ENCODE measurements at places on chromosomes 1 and 21.

DNA sequence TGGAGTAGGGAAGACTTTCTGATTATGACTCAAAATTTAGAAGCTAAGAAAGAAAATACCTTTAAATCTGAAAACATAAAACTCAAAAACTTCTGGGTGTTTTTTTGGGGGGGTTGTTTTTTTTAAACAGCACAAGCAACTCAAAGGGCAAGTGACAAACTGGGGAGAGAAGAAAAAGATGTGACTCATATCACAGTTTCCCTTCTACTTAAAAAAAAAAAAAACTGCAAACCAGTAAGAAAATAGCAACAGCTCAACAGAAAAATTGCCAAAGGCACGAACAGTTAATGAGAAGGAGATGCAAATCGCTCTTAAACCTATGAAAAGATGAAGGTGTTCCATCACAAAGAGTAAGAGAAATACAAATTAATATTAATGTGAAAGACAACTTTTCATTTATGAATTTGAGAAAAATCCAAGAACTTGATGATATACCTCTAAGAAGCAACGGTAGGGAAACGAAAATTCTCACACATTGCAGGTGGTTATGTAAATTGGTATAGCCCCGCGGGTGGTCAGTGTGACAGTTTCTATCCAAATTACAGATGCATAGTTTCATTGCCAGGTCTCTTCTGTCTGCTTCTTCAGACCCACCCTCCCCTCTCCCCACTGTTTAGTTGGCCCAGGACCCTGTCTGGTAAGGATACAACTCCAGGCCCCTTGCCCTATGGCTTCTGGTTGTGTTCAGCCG, 9.0 kb downstream of the IFNAR2 start:
- no peak for DNase-seq

DNA sequence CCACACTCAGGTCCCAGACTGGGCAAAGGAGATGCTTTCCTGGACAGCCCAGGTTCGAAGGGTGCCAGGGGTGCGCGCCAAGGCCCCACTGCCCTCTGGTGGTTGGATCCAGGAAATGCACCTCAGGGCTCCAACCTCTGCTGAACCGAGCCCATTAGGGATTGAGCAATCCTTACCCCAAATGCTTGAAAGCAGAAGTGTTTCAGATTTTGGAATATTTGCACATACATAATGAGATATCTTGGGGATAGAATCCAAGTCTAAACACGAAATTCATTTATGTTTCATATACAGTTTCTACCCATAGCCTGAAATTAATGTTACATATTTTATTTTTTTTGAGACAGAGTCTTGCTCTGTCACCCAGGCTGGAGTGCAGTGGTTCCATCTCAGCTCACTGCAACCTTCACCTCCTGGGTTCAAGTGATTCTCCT, 57.4 kb downstream of the SLC9A1 start:
- DNase-seq, result peak; percentile 86

GRCh38 chr1:61616830-61617229, 108.1 kb downstream of the TM2D1 start:
- no peak for DNase-seq

GRCh38 chr1:220370041-220370700, 97.9 kb upstream of the RAB3GAP2 start:
- peak; percentile 90 for DNase-seq

DNA sequence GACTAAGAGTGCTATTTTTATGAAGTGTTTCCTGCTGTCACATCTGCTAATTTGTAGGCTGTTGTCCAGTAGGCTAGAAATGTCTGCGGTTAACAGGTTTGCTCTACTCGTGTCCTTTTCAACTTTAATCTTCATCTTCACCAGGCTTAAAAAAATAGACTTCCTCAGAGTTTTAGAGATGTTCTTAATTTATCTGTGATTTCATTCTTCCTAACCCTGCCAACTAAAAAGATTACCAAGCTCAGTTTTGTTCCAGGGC, 66.8 kb downstream of the SASS6 start:
- DNase-seq, result no peak

DNA sequence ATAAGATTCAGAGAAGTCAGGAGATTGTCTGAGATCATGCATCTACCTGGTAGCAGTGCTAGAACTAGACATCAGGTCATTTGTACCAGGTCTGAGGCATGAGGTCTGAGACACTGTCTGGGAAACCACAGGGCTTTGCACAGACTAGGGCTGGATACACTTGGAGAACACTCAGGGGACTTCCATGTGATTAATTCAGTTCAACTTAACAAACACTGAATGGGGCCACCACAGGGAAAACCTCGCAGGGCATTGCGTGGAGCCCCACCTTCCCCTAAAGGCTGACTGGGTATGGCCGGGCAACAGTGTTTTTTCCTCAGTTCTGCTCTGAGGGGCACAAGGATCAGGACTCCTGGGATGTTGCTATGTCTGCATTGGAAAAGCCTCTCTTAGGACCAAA, 86.5 kb upstream of the WARS2 start:
- no peak for DNase-seq

- peak; percentile 97 for DNase-seq
Measured at GRCh38 chr21:34526618-34527290, 14.7 kb upstream of the KCNE1 start.

DNA sequence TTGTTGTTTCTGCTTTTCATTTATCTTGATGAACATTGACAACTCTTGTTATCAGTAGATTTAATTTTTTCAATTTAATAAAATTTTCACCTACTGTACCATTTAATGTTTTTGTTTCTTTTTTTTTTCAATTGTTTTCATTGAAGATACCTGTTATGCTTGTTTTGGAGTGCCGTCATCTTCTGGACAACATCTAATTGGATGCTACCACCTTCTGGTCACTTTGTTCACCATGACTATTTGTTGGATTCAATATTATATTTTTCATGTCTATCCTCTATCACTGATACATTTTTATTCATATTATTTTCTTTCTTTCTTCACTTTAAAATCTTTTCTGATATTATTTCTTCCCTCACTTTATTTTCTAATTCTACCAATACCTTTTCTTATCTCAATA, 14.0 kb downstream of the KRTAP21-2 start:
- DNase-seq, result peak; percentile 59

DNA sequence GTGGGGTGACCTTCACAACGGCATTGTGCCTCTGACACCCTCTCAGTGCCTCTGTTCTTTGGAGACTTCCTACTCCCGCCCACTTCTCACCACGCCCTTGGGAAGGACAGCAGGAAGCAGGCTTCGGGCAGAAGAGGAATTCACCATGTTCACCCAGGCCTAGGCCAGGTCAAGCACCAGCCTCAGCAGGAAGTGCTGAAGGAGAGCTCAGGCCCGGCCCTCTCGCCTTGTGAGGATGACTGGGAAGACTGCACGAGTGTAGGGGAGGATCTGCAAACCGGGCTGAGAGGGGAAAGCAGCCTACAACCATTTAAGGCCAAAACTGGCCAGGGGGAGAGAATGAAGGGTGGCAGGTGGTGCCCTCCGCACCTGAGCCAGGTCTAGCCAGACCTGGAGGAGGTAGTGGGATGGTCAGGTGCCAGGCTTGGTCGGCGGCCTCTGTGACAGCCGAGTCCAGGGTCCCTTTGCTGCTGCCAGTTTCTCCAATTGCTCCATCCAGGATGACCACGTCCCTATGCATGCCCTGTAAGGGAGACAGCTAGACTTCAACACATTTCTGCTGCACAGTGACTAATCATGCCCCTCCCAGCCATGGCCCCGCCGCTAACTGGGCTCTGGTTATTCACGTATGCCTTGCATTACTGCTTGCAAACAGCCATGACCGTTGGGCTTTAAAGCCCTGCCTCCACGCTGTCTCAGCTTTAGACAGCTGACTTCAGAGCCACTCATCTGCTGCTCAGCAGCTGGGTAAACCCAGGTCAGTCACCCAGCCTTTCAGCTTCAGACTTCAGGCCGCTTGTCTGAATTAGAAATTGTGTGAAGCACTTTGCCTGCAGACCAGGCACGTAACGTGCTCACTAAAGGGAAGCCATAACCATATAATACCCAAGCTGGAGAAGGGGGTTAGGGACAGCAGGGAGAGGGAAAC, 8.9 kb downstream of the MRTO4 start:
- peak; percentile 26 for DNase-seq

DNA sequence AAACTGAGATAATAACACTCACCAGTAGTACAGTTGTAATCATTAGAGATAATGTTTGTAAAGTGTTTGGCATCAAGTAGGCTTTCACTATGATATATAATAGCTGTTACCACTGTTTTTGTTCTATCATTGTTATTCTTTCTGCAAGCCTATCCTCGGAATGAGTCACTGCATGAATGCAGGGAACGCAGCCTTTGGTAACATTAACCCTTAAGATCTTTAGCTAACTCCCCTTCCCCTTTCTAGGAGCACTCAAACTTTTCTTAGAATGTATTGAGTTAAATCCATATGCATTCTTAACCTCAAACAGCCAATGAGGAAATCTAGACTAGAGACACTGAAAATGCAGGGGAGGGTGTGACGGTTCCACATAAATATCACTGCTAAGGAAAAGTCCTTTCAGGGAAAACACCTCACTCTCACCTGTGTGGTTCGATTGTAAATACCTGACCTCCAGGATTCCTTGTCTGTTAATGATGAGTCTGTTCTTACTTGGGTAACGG, 467.3 kb downstream of the SETD4 start:
- peak; percentile 42 for DNase-seq

DNA sequence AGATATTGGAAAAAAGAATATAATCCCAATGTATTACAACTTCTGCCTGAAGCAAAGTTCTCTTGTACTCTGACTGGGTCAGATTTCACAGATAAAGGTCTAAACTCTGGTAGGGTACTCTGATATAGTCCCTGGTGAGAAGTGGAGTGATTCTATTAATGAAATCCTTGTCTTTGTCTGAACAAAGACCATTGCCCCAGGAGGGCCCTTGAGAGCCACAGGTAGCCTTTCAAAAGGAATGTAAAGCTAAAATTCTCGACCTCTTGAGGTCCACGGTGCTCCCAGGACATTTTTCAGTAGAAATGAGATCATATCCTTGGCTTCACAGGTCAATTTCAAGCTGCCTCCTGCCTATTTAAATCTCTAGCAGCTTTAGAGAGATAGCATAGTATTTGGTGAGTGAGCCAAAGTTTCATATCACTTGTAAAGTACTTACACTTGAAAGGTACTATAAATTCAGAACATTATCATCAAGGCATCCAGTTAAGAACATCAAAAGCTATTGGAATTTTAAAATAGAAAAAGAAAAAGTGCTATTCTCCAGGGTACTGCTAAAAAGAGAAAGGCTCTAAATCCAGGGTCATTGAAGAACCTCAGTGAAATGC, 10.1 kb downstream of the TNNI3K start:
- DNase-seq, result no peak
